Kidney epithelial cell (primary cell): ENCODE measurements at places on chromosomes 7 and 10.
A peak's percentile ranks its signal among the peaks of the same experiment; 100 is the strongest.

- DNase-seq: no peak
Measured at GRCh38 chr10:88908194-88908593, 28.1 kb downstream of the STAMBPL1 start.

DNA sequence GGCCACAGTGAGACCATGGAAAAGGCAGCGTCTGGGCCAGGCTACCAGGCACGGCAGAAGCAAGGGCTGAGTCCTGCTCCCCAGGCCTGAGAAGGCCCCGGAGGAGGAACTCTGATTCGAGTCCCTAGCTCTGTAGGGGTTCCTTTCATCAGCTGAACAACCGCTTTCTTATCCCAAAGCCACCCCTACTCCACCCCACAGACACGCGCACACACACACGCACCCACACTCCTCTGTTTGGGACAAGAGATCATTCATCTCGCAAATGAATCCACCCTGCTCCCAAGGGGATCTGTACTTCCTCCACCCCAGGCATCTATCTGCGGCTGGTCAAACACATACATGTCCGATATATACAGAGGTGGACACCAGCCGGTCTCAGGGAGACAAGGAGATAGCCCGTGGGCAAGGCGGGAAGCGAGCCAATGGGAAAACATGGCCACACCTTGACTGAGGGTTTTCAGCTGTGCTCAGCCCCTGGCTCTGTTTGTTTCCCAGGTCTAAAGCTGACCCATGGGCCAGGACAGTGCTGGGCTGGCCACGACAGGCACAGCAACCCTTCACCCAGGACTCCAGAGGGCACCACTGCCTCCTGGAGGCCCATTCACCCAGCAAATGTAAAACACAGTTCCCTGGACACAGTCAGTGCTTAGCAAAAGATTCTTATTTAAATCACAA lies 7.3 kb downstream of the ZCCHC24 start:
- no peak for DNase-seq

DNA sequence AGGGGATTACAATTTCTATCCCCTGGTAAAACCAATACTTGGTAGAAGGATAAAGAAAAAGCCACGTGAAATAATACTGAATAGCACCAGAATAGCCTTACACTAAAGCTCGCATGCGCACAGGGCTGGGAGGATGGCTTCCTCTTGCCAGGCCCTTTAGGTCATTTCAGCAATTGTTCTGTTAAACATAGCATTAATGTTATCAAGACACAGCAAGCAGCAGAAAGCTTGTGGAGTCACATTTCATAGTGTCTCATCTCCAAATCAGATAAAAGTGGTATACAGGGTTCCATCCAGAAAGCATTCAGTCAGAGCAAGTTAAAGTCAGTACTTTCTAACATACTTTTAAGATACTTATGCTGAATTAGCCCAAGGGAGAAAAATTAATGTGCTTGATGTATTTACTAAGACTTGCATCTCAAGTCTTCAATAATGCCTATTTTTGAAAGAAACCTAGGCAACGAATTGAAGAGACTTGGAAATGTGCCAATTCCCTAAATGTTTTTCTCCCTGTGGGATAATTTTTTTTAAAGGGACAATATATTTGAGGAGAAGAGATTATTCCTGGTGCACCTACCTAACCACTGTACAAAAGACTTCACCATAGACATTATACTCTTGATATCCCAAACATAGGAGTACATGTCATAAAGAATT lies 14.3 kb upstream of the NPM3 start:
- no peak for DNase-seq

- no peak for DNase-seq
Measured at GRCh38 chr10:130771491-130771946, 540.0 kb downstream of the TCERG1L start.

GRCh38 chr7:48419401-48419800 lies 248.1 kb downstream of the ABCA13 start:
- DNase-seq: no peak

DNA sequence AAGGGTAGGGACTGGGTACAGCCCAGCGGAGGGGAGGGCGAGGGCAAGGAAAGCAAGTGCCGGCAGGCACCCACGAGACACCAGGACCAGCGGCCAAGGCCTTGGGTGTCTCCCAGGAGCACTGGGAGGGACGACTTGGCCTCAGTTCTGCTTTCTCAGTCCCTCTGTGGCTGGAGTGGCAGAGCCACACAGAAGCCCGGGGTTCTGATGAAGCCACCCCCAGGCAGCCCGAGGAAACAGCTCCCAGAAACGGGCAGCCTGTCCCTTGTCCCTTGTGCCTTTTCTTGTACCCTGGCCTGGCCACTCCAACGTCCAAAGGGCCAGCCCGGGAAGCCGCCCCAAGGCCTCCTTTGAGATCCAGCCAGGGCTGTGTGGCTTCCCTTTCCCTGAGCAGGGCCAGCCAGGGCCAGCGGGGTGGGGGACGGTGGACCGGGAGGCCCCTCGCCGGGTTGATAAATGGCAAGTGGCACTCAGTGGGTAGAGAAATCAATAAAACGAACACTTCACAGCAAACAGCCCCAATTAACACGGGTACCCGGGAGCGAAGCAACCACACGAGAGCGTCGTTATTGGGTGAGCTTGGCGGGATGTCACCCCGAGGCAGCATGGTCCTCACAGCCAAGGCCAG lies 69.8 kb upstream of the GNA12 start:
- DNase-seq: no peak

DNA sequence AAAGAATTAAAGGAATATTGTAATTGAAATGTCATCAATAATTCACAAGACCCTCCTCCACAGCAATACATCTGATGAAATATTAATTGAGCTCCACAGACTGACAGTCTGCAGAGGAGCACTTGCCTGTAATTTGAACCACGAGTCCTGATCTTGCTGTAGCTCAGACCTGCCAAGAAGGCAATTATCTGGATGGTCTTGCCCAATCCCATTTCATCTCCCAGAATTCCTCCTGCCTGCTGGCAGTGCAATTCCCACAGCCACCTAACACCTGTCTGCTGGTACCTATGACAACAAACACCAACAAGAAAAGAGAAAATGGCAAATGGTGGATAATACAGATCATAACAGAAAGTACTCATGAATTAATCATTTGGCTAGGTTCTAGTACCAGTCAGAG lies 38.5 kb downstream of the ERCC6 start:
- DNase-seq: no peak

DNA sequence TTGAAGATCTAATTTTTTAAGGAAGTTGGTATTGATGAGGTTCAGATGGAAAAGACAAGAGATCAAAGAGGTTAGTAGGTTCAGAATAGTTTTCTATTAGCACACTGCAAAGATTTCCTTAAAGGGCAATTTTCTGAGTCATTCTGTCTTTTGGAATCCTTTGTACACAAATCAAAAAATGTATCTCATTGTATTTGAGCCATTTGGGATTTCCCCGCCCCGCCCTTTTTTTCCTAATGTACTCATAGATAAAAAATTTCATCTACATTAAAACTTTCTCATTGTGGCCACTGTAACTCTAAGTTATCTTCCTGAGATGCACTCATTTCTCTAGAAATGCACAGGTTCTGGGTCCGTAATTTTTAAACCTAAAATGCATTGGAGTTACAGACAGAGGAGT lies 12.1 kb downstream of the GIMAP6 start:
- no peak for DNase-seq

DNA sequence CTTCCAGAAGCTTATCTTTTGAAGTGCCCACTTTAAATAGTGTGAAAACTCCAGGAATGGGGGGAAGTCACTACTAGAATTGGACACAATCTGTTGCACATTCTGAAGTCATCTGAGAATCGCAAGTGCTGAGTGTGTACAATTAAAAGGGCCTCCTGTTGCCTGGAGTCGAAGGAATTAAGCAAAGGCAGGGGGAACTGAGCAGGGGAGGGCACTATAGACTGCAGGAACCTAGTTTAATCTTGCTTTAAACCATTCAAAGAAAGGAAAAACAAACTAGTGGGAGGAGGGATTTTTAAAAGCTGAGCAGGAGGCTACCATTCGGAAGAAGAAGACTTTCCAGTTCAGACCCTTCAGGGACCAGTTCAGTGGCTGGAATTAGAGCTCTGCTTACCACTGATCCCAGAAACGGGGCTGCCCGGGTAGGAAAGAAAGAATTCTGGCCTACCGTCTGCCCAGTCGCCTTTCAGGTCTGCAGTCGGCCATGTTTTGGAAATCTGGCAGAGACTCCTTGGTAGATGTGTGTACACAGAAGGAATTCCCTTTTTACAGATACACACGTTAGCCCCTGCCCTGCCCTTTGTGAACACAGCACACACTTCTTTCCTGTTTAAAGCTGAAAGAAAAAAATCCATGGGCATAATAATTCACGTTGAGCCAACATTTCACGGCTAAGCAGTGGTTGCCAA lies 610.6 kb upstream of the FOXK1 start:
- no peak for DNase-seq

- DNase-seq: peak; percentile 63
Measured at GRCh38 chr10:14185316-14186045, 145.2 kb downstream of the FRMD4A start.

DNA sequence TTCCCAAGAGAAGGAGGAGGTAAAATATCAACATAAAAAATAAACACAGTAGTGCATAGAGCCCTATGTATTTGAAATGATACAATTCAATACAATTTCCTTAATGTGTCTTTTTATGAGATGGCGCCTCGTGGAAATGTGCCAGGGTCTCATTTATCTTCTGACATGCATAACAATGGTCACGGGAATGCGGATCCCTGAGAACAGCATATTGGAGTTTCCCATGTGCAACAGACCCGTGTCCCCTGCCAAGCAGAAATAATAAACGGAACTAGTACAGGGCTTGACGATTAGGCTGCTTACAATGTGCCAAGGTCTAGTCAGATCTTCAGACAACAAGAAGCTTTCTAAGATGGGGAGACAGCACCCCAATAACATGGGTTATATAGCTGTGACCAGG lies 217.9 kb downstream of the ARHGAP21 start:
- DNase-seq: no peak

GRCh38 chr7:51223505-51223904 lies 93.1 kb downstream of the COBL start:
- DNase-seq: no peak

- DNase-seq: no peak
Measured at GRCh38 chr10:61701055-61701705, 38.5 kb downstream of the CABCOCO1 start.

- no peak for DNase-seq
Measured at GRCh38 chr10:89582022-89582421, 46.6 kb upstream of the SLC16A12 start.

GRCh38 chr10:69847883-69848282 lies 46.2 kb downstream of the COL13A1 start:
- DNase-seq: no peak

DNA sequence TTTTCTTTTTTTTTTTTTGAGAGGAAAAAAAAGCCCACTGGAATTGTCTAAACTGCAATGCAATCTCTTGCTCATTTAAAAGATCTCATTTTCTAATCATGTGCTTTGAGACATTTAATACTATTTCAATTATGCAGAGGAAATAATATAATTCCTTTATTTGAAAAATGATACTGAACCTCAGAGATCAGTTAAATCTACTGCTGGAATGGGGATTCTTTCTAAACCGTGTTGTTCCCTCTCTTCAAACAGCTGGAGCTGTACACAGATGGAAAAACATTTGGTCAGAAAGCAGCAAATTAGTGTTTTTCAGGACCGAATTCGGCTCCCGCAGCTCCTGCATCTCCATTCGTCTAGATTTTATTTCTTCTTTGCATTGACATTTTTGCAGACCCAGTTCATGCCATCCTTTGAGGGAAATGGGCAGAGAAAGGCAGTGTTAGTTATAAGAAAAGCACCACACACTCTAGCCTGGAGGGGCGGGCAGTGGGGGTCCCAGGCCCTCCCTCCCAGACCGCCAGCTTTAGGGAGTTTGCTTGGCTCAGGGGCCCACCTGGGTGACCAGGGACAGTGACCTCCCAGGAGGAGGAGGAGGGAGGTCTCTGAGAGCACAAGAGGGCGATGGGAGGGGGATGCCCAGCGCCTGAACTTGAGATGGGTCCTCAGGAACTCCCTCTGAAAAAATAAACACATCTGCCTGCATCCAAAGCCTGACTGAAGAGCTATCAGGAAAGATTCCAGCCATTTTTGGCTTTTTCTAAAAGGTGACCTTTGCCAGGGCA lies 32.4 kb downstream of the TRIM8 start:
- no peak for DNase-seq

DNA sequence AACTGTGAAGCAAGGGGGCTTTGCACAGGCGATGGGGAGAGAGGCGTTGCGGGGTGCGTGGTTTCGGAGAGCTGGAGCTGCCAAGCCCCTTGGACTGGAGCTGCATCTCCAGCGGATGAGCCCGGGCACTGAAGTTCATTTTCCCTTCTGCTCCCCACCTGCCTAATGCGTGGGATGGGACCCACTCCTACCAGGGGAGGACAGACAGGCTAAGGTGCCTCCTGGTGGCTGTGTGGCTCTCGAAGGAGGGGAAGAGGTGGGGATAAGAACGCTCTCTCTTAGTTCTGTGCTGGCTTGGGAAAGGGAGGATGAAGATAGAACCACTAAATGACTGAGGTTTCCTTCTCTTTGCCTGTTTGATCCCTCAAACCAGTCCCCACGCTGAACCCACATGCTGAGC lies 177.6 kb upstream of the PITRM1 start:
- no peak for DNase-seq

GRCh38 chr7:69762821-69763352 lies 164.6 kb downstream of the AUTS2 start:
- no peak for DNase-seq

DNA sequence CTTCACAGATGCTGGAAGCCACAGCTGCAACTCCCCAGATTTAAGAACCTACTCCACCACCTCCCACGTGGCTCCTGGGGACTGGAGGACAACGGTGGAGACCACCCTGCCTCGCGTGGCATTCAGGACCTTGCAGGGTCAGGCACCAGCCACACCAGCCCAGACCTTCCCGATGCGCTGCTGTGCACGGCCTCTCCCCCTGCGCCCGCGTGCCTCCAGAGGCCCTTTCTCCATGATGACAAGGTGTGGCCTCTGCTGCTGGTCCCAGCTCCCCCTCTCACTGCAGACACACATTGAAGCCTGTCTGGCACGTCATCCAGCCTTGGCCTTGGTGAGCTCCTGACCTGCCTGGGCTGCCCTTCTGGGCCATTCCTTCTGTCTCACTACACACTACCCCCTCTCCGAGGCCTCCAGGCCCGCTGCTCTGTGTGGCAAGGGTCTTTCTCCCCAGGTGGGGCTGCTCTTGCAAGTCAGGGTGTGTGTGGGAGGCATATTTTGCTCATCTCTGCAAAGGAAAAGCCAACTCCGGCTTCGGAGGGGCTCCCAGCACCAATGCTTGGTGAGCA lies 254.8 kb downstream of the MAD1L1 start:
- no peak for DNase-seq

GRCh38 chr10:33115738-33116719 lies 158.0 kb upstream of the ITGB1 start:
- DNase-seq: no peak

- peak; percentile 4 for DNase-seq
Measured at GRCh38 chr7:64951250-64951848, 39.5 kb downstream of the ZNF117 start.

DNA sequence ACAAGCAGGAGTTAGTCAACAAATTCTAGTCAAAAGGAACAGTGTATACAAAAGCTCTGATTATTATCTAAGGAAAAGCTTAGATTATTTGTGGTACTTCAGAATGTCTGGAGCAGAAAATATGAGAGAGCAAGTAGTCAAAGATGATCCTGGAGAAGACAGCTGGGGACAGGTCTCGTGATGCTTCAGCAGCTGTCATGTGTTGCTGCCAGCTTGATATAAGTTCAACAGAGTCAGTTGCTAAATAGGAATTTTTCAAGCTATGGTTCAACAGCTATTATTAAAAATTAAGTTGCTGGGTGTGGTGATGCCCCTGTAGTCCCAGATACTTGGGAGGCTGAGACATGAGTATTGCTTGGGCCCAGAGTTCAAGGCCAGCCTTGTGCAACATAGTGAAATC lies 240.0 kb upstream of the RHOBTB1 start:
- DNase-seq: no peak

GRCh38 chr10:97821308-97822038 lies 28.2 kb upstream of the GOLGA7B start:
- DNase-seq: no peak

GRCh38 chr7:99193527-99194220 lies 14.2 kb downstream of the KPNA7 start:
- DNase-seq: no peak
